ENCODE measurements at places on chromosomes 5 and 9. TPM values are rescaled to one million over a fixed set of nuclear protein-coding genes. Genes with fewer than 3 reads are reported as not detected.

GRCh38 chr9:93209097-93209496 lies 25.2 kb downstream of the WNK2 start:
- no peak for DNase-seq

- DNase-seq: no peak
Measured at GRCh38 chr5:5886812-5887486, 464.5 kb downstream of the ICE1 start.

GRCh38 chr9:133709015-133709611 lies 29.0 kb downstream of the SARDH start:
- no peak for DNase-seq

GRCh38 chr5:107300721-107301327 lies 369.9 kb downstream of the EFNA5 start:
- DNase-seq: no peak

Gene CDH6
- total RNA-seq: 0.11 TPM
